Activated CD8-positive, alpha-beta T cell treated with anti-CD3 and anti-CD28 coated beads, Interleukin-2, amount 10 ng/mL, durations not matched to agents 7 days and 5 days (primary cell): ENCODE measurements at places on chromosomes 13 and 19.

DNA sequence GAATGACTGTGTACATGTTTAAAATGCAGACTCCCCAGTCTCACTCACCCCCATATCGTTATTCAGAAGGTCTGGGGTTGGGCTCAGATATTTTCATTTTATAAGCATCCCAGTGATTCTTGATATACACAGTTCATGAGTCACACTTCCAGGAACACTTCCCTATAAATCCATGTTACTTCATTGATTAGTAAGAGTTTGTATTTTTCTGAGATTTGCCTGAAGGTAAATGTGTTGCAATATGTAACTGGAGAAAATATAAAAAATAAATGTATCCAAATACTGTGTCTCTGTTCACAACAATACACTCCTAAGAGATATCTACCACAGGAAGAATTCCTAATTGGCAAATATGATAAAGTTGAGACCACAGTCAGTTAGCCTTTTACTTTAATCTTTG is 6.6 kb upstream of the PDX1 start:
- no peak for DNase-seq

DNA sequence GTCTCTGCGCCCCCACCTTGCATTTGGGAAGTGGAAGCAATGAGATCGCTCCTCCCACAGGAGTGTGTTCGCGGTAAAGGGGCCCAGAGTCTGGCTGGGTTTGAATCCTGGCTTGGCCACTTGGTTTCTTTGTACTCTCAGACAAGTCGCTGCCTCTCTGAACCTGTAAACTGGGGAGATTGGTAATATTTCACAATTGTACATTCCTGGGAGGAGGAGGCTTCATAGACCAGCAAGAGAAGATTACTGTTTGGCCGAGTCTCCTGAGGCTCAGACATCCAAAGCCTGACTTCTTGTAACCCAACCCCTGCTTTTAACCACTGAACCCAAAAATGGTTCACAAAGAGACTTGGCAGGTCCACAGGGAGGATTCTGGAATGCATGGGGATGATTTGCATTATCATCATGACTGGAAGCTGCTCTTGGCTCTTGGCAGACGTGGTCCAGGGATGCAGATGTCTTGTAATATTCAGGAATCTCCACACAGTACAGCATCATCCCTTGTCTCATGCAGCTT is 13.6 kb upstream of the STRN4 start:
- DNase-seq, result no peak

DNA sequence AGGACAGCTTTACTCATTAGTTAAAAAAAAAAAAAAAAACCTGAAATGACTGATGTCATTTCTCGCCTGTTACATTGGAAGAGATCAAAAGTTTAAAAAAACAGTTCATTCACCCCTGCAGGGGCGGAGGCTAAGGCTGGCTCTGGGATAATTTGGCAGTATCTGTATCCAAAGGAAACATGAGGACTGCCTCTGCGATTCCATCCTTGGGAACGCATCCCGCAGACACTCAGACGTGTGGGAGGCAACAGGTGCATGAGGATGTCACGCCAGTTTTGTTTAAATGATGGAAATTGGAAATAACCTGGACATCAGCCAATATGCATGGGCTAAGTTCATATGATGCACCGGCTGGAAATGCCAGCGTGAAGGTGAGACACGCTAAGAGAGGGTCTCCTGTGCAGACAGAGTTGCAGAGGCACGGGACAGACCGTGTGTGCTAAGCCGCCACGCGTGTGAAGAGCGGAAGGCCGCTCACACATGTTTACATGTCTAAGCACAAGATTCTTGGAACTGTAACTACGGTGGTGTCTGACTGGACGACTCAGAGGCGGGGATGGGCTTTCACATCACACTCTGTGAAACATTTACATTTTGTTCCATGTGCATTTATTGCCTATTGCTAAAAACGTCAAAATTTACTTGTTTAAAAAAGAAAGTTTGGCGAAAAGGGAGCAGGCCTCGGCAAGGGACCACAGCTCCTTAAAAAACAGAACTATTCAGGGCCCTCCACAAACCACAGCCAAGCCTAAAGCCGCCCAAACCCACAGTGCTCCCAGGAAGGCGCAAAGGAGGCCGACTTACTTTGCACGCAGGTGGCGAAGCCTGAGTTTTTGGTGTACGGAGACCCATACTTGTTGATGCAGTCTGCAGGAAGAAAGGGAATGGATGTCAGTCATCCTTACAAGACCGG is 17.9 kb downstream of the GAS6 start:
- no peak for DNase-seq

DNA sequence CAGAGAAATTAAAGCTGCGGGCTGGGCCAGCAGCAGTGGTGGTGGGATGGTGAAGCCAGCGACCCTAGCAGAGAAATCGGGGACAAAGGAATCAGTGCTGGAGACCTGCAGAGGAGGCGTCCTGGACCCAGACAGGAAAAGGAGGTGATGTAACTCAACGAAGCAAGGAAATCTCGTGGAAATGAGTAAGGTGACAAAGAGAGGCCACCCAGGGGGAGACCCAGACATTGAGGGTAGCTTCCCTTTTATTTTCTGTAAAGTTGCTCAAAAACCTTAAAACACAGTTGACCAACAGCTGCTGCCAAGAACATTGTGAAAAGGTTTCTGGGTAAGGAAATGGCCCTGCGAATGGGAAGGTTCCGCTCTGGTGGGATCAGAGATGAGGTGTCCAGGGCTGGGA is 13.3 kb upstream of the RETN start:
- DNase-seq, result no peak

DNA sequence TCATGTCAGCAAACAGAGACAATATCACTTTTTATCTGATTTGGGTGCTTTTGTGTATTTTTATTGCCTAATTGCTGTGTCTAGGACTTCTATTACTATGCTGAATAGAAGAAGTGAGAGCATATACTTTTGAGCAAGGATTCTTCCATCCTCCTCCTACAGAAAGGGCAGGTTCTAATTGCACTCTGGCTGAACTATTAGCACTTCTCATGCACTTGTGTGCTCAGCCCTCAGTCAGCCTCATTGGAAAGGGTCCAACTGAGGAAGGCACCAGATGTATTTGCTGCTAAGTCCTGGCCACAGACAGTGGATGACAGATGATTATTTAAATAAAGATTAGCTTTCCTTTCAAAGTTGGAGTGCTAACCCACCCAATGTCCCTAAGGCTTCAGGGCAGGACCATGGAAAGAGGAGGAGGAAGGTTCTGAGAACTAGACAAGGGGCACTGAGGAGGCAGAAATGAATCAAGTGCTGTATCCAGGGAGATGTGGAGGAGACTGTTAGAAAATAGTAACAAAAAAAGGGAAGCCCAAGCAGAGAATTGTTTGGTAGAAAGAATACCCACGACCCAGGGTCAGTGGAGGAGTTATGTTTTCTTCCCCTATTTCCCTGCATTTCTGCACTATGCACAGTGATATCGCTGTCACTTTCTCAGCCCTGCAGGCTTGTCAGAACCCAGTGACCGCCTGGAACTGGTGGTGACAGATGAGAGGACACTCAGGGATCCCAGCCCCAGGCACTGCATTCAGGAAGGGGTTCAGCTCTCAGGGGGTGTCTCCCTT is 8.0 kb downstream of the LILRB4 start:
- no peak for DNase-seq
